ENCODE measurements at places on chromosomes 5 and 9.

GRCh38 chr5:18113721-18114120 lies 479.5 kb downstream of the TAF11L14 start:
- DNase-seq: no peak

- DNase-seq: no peak
These were observed 19.0 kb upstream of the PURA start for GRCh38 chr5:140094889-140095288.

- no peak for DNase-seq
These were observed 102.6 kb downstream of the WNK2 start for GRCh38 chr9:93286252-93287188.

GRCh38 chr9:78756813-78757510 lies 460.0 kb downstream of the PSAT1 start:
- no peak for DNase-seq

DNA sequence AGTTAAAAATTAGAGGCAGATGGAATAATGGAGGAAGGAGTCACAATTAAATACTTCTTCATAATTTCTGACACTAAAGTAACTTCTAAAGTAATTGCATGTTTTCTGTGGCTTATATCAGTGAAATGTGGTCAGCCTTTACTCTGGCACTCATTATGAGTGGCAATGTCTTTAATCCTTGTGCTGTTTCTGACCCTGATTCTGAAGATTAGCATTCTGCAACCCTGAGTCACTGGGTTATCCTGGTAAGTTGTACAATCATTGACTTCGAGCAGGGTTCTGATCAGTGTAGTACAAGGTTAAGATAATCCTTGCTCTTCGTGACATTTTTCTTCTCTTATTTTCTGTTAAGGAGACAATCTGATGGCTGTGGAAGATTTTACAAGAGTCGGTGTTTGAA lies 379.4 kb upstream of the RORB start:
- DNase-seq: no peak

- DNase-seq: no peak
These were observed 64.9 kb downstream of the SERINC5 start for GRCh38 chr5:80190960-80191359.

GRCh38 chr9:35730486-35730854 lies 1.5 kb downstream of the TLN1 start:
- DNase-seq: no peak

DNA sequence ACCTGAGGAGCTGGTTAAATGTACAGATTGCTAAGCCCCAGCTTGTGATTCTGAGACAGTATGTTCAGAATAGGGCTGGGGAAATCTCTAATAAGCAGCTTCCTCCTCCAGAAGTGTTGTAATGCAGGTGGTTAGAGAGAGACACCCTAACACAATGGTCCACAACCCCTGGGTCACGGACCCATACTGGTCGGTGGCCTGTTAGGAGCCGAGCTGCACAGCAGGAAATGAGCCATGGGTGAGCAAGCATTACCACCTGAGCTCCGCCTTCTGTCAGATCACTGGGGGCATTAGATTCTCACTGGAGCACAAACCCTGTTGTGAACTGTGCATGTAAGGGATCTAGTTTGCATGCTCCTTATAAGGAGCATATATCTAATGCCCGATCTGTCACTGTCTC lies 61.8 kb downstream of the SLC36A1 start:
- peak; percentile 28 for DNase-seq

- no peak for DNase-seq
These were observed 4.3 kb upstream of the IL17B start for GRCh38 chr5:149383399-149383798.

- DNase-seq: no peak
These were observed 104.6 kb upstream of the MAN2A1 start for GRCh38 chr5:109584986-109585599.

DNA sequence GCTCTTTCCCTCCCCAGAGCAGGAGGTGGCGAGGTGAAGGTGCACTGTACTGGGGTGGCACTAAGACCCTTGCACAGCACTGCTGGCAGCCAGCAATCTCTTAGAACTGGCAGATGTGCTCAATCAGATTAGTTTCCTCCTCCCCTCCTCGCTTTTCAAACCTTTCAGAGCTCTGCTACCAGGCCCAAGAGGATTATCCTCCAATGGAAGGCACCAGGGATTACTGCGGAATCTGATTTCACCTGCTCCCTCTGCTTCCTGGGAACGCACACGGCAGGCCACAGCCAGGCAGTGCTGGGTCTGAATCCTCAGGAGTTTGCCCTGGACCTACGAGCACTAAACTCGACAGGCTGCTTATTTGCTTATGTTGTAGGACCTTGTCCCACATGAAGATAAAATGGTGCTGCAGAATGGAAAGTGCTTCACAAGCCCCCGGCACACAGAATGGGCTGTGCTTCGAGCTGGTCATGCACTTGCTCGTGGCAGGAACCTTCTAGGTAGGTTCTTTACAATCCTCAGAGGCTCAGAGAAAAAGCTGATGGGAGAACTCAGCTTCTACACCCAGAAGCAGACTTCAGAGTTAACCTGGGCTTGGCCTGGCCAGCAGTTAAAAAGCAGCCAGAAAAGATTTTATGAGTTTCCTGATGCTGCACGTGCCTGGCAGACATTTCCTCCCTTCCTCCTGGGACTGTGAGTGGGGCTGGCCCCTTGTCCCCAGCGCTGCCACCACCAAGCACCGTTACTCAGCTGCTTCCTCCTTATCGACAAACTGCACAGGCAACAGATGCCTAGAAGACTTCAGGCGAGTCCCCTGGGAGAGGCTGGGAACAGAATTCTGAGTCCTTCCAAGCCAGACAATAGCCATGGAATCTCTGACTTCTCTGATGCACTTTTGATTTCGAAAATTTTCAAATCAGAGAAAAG lies 33.1 kb downstream of the FABP6 start:
- no peak for DNase-seq

DNA sequence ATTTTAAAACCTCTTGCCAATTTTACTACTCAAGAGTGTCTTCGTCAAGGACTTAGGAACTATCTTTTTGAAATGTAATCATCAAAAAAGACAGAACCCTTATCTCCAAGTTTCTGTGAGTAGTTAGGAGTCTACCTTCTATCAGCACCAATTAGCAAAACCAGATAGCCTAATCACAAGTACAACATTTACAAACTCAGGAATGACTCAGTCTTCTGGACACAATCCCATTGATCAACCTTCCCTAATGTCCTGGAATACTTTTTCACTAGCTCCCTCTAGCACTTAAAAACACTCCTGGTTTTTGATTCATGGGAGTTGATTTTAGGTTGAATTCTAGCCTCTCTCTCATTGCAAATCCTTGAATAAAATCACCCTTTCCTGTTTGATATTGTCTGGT lies 680.7 kb downstream of the PRR16 start:
- DNase-seq: no peak

GRCh38 chr9:1956958-1957357 lies 58.2 kb upstream of the SMARCA2 start:
- DNase-seq: no peak

- DNase-seq: no peak
These were observed 2.7 kb downstream of the MTRR start for GRCh38 chr5:7871653-7872052.
